ENCODE measurements at places on chromosomes 6 and 20.

GRCh38 chr6:1311400-1312202 is at the start of gene FOXQ1:
TSS of gene FOXQ1 (plus strand) at chr6:1312098. CDS start at chr6:1312705, 607 bp downstream.
- DNase-seq: no peak

GRCh38 chr20:58547623-58548475 is 32.6 kb upstream of the APCDD1L start:
- DNase-seq: no peak

- DNase-seq: no peak
Observed at GRCh38 chr6:72836971-72837370, 215.1 kb downstream of the KCNQ5 start.

GRCh38 chr6:30360139-30360538 is 15.2 kb downstream of the RPP21 start:
- no peak for DNase-seq

- no peak for DNase-seq
Observed at GRCh38 chr20:24453869-24454268, 15.6 kb upstream of the SYNDIG1 start.

DNA sequence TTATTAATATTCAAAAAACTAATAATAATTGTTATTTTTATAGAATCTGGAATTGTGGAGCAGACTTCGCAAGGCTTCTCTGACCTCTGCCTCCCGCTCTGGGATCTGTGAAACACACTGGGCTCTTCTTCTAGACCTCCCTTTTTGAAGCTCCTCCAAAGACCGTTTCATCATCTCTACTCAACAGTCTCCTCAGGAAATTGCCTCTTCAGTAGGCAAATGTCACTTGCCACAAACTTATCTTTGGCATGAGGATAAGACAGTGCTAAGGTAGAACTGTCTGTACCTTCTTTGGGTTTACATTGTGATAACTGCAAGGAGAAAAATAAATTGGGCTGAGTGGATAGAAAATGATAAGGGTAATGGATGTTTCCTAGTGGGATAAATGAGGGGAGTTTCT is 2.3 kb upstream of the MAS1L start:
- no peak for DNase-seq

DNA sequence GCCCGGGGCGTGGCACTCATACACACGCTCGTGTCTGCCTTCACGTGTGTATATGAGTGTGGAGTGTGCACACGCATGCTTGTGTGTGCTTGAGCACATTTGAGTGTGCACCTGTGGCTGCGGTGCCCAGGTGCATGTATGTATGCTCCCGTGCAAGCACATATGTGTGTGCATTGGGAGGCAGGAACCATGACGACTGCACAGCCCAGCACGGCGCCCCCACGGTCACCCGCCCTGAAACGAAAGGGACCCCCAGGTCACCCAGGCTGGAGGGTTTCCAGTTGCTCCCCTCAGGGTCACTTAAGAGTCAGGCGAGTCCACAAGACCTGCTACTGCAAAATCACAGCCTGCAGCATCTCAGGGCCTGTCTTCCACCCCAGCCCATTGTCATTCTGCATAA is 94.7 kb downstream of the YTHDF1 start:
- DNase-seq: no peak

DNA sequence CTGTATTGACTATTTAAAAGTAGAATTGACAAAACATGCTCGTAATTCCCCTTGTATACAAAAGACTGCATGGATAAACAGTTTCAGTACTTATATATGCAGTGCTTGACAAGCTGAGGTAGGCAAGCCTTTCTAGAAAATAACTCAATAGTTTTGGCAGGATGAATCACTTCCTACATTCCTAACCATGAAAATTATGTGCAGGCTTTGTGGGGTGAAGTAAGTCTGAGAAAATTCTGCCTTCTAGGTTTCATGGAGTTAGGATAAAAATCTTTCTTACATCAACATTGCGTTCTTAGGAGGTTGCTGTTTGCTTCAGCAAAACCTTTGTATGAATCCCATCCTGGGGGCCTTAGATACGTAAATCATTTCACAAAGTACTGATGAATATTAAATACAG is 801.4 kb upstream of the EYS start:
- DNase-seq: no peak

GRCh38 chr20:60058879-60059278 is 100.7 kb downstream of the CDH26 start:
- no peak for DNase-seq

DNA sequence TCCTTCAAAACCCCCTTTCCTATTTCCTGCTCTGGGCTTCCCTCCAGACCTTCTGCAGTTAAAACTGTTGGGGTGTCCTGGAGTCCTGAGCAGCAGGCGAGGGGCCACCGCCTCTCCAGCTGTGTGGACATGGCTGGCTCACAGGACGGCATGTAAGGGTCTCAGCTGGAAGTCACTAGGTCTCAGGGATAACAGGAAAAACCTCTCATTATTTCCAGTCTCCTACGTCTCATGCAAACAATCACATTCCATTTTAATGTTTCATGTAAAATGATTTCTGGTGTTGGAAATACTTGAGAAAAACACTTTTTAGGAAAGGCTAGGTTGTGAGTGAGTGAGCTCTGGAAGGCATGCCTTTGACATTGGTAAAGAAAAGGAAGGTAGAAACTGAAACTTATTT is 158.7 kb downstream of the SCML4 start:
- DNase-seq: no peak

GRCh38 chr6:137707590-137708360 is 159.3 kb upstream of the TNFAIP3 start:
- DNase-seq: peak; percentile 65

DNA sequence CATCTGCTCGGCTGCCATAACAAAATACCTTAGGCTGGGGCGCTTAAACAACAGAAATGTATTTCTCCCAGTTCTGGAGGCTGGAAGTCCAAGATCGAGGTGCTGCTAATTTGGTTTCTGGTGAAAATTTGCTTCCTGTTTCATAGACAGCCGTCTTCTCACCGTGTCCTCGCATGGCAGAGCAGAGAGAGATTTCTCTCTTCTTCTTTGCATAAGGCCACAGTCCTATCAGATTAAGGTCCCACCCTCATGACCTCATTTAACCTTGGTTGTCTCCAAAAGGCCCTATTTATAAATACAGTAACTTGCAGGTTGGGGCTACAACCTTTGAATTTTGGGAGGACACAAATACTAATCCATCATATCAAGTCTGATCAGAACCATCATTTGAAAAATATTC is 544.3 kb downstream of the KIF16B start:
- DNase-seq: no peak

DNA sequence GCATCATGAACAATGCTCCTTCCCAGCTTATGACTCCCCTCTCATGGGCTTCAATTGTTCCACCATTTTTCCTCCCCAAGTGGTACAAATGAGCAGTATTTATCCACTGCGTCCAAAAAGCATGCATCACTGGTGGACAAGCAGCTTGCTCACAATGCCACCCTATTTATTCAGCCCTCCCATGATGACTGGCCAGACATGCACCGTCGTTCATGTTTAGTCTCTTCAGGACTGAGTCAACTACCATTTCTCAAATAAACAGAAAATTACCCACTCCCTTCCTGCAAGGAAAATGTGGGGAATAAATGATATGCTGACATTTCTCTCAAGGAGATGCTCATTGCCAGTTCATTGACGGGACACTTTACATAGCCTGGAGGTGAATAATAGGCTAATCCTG is 300.4 kb downstream of the C6orf118 start:
- no peak for DNase-seq

DNA sequence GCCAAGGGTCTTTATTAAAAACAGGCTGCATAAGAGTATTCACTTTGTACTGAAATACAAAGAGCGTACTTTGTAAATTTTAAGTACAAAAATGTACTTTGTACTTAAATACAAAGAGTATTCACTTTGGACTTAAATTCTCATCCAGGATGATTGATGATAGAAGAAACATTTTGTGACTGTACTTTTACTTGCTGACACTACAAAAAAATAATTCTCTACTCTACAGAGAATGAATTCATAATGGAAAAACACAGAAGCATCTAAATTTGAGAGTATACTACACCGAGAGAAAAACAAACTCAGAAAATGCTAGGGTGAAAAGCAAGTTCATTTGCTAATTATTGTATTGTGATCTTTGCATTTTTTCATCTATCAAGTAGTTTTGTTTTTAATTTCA is 54.4 kb upstream of the STXBP5 start:
- no peak for DNase-seq

- no peak for DNase-seq
Observed at GRCh38 chr6:121274666-121275295, 59.5 kb downstream of the TBC1D32 start.

DNA sequence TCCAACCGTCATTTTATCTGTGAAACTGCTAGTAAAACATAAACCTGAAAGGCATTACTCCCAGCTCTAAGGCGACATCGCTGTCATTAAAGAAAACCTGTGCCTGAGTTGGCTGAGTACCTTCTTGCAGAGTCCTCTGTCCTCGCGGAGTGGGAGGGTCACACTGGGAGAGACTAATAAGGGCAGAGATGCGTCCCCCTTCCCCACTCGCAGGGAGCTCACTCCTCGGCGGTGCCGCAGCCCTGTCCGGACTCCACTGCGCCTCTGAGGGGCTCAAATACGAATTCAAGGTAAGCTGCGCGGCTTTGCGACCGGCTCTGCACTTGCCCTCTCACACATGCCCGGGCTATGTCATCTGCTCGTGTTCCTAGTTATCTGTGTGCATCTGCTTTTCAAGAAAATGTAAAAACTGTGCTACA is at the start of gene COL19A1:
Gene COL19A1, plus strand, starts transcription at position 206 of the 419 bp plus-strand sequence. CDS start 13,012 bp downstream, outside the sequence.
- DNase-seq: no peak

- no peak for DNase-seq
Observed at GRCh38 chr6:53926505-53926904, 131.7 kb downstream of the LRRC1 start.

- DNase-seq: no peak
Observed at GRCh38 chr6:25266456-25267100, 12.6 kb upstream of the CARMIL1 start.

DNA sequence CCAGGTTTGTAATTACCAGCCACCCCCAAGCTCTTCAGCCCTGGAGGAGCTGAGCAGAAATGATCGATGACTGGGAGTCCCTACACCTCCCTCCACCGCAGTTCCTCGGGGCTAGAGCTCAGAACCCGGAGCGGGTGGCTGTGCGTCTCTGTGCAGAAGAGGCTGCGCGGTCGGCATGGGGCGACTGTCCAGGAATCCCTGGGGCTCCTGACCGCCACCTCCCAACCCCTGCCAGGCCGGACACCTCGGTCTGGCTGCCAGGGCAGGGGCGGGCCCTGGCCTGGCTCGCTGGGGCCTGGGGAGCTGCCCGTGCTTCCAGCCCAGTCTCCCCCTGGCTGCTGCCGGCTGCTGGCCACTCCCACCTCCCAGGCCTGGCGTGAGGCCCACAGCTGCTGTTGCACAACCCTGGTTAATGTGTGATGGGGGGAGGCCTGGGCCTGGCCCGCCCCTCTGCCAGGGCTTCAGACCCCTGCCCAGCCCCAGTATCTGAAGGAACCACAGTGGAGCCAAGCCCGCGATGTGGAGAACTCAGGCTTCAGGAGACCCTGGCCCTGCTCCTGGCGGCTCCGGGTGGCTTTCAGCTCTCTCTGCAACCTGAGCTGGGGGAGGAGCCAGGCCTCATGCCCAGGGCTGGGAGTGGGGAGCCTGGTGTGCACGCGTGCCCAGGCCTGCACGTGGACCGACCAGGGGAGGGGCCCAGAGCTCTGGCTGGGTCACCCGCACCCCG is 1.2 kb downstream of the SLC2A4RG start:
- no peak for DNase-seq

DNA sequence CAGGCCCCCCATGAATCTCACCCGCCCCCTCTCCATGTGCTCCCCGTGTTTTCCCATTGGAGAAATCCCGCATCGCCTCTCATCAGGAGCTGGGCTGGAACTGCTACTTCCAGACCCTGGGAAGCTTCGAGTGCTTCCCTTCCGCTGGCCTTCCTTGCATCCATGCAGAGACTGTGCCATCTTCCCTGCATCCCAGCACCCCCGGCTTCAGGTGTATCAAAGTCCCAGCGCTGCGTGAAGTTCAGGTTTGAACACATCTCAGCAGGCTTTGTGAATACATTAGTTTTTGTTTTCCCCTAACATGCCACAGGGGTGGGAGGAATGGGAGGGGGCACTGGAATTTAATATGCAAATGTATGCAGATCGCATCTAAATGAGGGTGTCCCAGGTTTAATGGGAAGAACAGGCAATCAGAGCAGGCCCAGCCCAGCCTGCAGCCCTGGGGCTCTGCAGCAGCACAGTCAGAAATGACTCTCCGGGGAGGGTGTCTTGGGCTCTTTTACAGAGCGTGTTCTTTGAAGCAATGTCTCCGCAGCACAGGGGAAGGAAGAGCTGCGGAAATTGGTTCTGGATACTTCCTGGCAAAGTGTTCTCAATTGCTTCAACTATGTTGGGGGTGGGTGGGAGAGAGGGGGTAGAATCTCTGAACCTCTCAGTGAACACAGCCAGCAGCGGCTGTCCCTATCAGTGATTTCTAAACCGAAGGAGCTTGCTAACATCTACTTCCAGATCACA is 8.3 kb upstream of the MMP9 start:
- DNase-seq: no peak

DNA sequence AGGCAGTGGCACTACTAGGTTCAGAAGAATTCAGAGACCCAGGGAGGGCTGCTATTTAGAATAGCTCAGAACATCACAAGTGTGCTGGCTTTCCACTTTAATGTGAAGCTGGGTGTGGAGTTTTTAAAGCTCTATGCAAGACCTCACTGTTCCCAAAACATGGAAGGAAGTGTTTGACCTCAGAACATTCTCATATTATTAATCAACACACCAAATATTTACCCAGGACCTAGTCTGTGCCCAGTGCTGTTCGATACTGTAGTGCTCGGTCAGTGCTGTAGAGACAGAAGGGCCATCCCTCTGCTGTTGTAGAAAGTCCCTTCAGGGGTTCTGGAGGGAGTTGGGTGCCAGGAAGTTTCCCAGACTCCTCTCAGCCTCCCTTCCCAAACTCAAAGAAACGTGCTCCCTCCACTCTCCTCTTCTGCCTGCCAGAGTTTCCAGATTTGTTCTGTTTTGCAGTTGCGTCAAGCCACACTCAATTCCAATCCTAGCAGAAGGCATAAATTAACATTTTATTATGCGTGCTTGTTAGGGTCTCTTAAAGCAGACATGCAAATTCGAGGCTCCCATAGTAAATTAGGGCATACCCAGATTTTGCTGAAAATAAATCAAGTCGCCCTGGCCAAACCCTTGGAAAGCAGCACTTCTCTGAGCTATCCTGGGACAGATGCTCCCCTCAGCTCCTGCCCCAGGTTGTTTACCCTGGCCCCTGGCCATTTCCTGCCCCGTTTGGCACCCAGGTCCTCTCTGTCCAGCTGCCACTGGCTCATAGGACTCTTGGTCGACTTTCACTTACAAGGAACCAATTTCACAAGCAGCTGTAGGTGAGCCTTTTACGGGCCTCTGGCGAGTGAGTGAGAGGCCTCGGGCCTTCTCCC is 248.6 kb downstream of the HIVEP2 start:
- no peak for DNase-seq

- no peak for DNase-seq
Observed at GRCh38 chr20:38414769-38415450, 20.2 kb downstream of the SNHG17 start.

GRCh38 chr6:1291381-1291780 is 20.5 kb upstream of the FOXQ1 start:
- no peak for DNase-seq
